ENCODE measurements at places on chromosomes 7 and 10.
A peak's percentile ranks its signal among the peaks of the same experiment; 100 is the strongest.

- DNase-seq: no peak
Observed at GRCh38 chr10:3986493-3987142, 201.6 kb upstream of the KLF6 start.

DNA sequence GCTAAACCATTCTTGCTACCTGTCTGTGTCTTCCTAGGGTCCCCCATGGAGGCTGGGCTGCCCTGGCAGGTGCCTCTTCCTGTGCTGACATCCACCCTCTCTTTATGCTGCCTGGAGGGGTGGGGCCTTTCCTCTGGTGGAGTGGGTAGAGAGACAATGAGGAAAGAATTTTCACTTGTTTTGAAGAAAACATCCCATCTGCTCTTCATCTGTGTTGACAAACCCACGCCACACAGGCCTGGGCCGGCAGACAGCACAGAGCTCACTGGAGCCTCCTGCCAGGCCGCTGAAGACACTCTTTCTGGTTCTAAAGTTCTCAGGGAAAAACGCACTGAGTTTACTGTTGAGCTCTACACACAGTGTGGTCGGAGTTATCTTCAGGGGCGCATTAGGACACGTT is 328.2 kb downstream of the GLRX3 start:
- DNase-seq: no peak

DNA sequence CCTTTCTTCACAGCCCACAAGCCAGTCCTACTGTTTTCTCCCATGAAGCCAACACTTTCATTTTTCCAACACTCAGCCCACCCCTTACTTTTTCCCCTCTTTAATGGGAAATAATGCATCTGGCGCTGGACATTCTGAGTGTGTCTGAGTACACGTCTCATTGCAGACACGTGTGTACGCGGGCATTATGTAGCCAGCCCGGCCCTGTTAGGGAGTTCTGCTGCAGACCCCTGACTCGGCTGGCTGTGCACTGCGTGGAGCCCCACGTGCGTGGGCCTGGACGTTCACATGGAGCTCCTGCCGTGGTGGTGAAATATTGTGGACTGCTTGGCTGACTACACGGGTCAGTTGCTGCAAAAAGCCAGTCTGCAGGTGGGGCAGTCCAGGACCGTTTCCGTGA is 233.0 kb downstream of the ADARB2 start:
- DNase-seq: no peak

DNA sequence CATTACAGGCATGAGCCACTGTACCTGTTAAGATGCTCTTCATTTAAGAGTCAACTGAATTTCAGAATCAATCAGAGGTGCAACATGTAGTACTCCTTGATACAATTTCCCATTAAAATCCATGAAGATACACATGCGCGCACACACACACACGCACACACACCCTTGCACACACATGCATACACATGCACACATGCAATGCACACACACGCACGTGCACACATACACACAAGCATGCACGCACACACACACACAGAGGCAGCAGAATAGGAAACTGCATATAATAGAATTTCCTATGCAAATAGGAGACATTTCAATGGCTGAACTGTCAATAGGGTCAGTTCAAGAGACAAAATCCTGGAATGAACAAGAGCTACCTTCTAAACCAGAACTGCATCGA is 192.6 kb downstream of the CALN1 start:
- no peak for DNase-seq

- DNase-seq: no peak
Observed at GRCh38 chr7:121329191-121330052, 622 bp downstream of the WNT16 start.

GRCh38 chr10:13102002-13102794 is 2.2 kb downstream of the OPTN start:
- DNase-seq: no peak

DNA sequence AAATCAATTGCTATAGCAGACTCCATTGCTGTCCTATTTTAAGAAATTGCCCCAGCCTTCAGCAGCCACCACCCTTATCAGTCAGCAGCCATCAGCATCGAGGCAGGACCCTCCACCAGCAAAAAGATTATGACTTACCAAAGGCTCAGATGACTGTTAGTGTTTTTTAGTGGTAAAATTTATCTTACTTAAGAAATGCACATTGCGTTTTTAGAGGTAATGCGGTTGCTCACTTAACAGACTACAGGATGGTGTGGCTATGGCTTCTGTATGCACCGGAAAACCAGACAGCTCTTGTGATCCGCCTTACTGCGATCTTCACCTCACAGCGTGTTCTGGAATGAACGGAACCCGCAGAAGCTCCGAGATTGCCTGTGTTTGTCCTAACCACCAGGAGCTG is 58.1 kb downstream of the WDR37 start:
- DNase-seq: no peak

GRCh38 chr10:82462910-82463551 is 588.0 kb downstream of the NRG3 start:
- DNase-seq: no peak

DNA sequence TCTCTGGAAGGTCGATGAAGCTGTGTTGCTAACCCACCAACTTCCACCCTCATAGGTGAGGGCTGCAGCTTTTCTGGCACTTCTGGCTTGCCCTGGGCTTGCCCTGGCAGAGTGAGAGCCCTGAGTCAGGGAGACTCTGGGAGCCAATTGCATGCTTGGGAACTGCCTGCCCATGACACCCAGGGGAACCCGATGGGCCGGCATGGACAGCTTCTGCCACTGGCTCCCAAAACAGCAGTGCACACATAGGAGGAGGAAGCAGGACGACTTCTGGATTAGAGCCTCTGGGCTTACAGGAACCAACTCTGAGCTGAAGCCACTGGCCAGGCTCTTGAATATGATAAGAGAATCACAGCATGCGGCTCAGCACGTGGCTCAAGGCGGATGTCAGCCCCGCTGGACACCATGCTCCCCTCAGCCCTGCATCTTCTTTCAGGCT is 135.2 kb upstream of the UNC5B start:
- DNase-seq: no peak

GRCh38 chr7:16839646-16840045 is 34.8 kb upstream of the AGR2 start:
- no peak for DNase-seq

GRCh38 chr7:116772423-116772863 is 89.9 kb upstream of the CAPZA2 start:
- no peak for DNase-seq

DNA sequence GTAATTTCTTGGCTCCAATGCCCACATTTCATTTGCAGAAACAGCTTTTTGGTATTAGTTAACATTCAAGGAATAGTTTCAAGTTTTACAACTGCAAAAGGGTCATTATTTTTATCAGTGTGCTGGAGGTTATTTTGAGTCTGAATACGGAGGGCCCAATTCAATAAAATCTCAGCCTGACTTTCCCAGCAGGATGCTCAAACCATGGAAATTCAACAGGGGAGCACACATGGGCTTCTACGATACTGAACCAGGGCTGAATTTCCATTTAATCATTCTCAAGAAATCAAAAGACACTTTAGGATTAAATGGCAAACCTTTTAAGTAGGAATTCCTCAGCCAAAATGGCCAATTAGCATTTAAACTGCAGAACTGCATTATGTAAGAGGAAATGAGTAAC is 700.9 kb upstream of the ANKRD30A start:
- no peak for DNase-seq

DNA sequence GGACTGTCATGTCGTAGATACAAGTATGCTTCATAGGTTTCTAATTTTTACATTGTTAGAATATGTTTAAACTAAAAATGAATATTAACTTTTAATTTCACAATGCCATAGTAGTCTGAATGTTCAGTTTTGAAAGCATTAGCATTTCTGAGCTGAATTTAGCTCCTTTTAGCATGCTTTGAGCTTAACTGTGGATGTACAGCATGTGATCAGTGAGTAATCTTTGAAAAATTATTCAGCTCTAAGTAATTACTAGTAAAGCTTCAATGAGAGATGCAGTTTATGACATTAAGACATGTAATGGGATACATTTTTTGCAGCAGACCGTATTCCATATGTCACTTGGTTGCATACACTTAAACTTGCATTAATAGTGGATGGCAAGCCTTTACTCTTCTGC is 114.1 kb upstream of the WNT16 start:
- DNase-seq: no peak

DNA sequence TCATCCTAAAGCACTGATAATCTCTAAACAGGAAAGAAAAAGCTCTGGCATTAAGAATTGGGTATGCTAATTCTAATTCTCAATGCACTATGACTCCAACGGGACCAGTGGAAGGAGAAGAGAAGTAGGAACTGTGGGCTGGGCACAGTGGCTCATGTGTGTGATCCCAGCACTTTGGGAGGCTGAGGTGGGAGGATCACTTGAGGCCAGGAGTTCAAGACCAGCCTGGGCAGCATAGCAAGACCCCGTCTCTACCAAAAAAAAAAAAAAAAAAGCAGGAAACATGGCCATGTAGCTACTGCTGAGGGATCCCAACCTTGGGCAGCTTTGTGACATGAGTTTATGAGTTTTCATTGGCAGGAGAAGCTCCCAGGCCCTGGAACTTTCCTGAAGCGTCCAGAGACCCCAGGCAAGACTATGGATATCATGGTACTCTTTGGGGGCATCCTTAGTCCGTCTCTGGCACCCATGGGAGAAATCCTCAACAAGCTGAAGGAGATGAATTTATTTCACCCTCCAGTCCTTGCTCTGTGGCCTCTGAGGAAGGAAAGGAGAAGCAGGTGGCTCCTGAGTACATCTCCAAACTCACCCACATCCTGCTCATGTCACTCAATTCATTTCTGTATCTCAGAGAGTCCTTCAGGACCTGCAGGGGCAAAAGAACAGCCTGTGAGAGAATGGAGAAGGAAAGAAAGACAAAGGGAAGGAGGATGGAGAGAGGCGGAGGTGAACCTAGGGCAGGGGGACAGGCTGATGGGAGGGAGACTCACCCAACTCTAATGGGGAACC is 99.5 kb downstream of the SPDYE5 start:
- no peak for DNase-seq

- no peak for DNase-seq
Observed at GRCh38 chr7:101843293-101844271, 26.2 kb downstream of the CUX1 start.

DNA sequence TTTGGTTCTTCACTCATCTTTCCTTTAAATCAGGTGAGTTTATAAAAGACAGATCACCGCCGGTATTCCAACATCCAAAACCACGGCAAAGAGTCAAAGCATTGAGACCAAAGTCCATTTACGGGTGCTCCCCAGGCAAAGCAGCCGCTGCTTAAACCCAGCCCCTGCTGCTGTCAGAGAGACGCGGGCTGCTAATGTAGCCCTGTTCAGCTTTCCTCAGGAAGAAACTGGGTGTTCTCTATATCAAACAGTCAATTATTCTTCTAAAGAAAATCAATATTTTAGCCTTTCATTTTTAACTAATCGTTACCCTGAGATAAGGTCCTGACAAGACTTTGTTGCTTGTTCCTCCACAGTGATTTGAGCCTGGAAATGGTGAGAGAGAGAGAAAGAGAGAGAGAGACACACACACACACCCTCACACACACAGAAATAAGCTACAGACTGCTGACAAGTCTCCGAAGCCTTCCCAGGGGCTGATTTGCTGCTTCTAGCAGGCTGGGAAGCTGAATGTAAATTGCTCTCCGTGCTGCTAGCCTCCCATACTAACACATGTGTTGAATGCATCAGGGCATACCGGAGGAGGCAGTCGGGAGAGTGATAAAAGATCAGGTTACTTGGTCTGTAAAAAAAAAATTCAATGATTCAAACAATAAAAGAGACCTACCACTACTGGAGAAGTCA is 183.0 kb upstream of the ANK3 start:
- peak; percentile 3 for DNase-seq

DNA sequence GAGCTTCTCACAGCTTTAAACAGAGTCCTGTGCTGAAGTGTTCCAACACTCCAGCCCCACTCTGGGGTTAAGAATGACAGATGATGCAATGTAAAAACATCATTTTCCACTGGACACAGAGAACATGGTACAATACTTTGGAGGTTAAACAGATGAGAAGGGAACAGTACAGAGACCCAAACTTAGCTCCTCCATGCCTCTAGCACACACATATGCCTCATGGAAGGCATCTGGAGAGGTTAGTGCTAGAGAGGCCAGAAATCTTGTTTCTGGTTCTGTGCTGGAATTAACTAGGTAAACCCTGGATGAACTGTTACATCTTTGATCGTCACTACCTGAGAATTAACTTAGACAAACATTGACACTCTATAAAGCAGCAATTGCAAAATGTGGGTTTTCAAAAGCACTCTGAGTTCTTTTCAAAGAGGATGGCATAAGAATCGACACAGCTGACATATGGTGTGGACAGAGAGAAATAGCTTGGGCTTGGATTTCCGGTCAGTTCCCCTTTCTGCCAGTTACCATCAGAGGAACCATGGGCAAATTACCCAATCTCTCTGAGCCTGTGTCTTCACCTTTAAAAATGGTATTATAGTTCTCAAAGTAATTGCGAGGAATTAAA is 81.9 kb downstream of the KCNMA1 start:
- DNase-seq: no peak

DNA sequence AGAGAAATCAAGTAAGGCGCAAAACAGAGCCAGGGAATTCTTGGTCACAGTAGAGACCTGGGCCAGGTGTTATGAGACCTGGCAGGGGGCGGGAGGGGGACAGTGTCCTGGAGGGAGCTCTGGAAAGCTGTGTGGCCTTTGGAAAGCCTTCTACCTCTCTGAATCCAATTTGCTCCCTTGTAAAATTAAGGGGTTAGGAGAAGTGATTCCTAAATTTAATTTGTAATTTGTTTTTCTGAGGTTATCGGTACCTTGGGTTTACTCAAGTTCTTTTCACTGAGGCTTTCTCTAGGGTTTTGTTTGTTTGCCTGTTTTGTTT is 920.8 kb downstream of the TYW1 start:
- DNase-seq: no peak

DNA sequence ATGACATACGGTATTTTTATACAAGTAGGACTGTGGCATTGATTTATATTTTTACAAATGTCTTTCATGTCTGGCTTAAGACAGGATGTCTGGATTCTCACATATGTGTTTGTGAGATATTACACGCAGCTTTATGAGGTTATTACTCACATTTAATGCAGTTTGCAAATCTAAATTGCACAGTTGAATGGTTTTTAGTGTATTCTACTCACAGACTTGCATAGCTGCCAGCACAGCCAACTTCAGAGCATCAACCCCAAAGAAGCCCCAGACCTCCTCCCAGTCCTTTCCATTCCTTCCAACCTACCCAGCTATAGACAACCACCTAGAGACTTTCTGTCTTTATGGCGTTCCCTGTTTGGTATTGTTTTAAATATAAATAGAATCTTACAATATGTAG is 193.8 kb upstream of the SHH start:
- no peak for DNase-seq

GRCh38 chr7:83502636-83503035 is 146.3 kb downstream of the SEMA3E start:
- DNase-seq: no peak

Measured in CD4-positive, alpha-beta memory T cell (primary cell).